ENCODE measurements at places on chromosomes 16 and 17. TPM values are rescaled to one million over a fixed set of nuclear protein-coding genes. Genes with fewer than 3 reads are reported as not detected.

- DNase-seq = no peak
These were observed 148.1 kb downstream of the SALL1 start for GRCh38 chr16:51002881-51003490.

DNA sequence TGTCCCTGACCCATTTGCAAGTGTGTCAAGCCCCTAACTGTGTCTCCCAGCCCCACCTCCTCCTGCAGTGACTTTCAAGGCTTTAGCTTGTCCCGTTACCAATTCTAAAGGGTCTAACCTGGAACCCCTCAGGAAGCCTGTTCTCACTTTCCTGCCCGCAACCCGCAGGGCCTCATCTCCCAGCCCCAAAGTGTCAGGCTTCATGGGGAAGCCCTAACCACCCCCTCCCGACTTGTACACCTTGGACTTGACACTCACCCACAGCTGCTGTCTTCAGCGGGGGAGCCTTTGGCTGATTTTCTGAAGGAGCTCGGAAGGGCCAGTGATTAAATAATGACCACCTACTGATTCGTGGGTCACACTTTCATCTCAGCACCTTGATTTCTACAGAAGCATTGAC, 33.1 kb downstream of the NLRC5 start:
- no peak for DNase-seq

DNA sequence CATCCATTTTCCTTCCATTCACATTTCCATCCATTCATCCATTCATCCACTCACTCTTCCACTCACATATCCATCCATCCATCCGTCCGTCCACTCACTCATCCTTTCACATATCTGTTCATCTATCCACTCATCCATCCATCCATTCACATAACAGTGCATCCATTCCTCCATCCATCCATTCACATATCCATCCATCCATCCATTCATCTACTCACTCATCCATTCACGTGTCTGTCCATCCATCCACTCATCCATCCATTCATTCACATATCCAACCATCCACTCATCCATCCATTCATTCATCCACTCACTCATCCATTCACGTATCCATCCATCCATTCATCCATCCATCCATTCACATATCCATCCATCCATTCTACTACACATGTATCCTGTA, 42.6 kb downstream of the SCNN1G start:
- no peak for DNase-seq

DNA sequence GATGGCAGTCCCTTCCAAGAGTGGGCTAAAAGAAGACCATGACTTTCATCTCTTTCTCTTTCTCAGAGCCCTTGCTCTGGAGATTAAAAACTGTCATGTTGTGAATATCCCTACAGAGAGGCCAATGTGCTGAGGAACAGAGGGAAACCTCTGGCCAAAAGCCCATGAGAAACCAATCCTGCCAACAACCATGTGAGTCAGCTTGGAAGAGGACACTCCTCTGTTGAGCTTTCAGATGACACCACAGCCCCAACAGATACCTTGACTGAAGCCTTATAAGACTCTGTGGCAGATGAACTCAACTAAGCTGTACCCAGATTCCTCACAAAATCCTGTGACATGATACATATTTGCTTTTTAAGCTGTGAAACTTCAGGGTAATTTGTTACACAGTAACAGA, 19.6 kb downstream of the CPPED1 start:
- no peak for DNase-seq

GRCh38 chr17:43342589-43342890, 56.3 kb upstream of the ARL4D start:
- no peak for DNase-seq

DNA sequence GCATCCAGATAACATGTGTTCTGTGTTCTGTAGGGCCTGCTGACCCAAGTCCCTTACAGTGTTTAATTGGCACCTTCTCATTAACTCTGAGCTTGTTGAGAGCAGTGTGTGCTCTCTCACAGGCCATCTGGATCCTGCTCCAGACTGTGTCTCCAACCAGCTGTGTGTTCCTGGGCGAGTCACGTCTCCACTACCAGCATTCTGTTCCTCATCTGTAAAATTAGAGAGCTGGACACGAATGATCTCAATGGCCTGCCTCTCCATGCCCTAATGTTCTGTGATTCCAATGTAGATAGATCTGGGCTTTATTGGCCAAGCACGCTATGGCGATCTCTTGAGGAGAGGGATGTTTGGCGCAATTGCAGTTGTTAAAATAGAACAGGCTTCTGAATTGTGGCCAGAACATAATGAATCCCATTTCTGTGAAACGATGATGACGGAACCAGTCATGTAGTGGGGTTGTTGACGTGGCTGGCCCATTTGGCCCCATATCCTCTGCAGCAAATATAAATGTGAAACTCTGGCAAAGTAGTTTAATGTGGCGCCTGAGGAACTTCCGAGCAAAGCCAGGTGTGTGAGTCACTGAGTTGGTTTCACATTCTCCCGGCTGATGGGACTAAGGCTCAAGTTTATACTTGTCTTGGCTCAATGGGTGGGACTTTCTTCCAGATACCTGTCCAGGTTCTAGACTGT, 22.2 kb downstream of the TBX4 start:
- DNase-seq = no peak

GRCh38 chr16:89134269-89134668, 37.3 kb upstream of the CDH15 start:
- DNase-seq = no peak

GRCh38 chr17:28472871-28473497, 460 bp upstream of the SLC13A2 start:
- no peak for DNase-seq

DNA sequence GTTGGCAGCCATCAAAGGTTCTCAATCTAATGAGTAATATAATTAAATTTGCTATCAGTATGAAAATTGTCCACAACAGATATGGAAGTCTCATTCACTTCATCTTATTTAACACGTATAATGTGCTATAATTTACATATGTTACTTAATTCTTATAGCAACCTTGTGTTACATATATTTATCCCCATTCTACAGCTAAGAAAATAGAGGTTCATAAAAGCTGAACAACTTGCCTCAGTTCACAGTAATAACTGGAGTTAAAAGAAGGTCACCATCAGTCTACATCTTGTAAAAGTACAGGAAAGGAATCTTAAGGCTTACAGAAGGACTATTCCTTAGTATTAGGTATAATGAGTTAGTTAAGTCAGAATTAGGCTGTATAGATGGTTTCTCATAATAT, 27.9 kb downstream of the STXBP4 start:
- DNase-seq = no peak

GRCh38 chr16:52074133-52074532, 472.8 kb downstream of the TOX3 start:
- DNase-seq = peak; percentile 14

ADCY7 gene
- 17.4 TPM for total RNA-seq

KRT12 gene
- not detected for total RNA-seq

SPNS2 gene
- 18.2 TPM for total RNA-seq

SLC5A10 gene
- not detected for total RNA-seq

MT1A gene
- 21.3 TPM for total RNA-seq

SOX8 gene
- 4.6 TPM for total RNA-seq

MON1B gene
- 33.0 TPM for total RNA-seq
